ENCODE measurements at places on chromosomes 5 and 9.
A peak's percentile ranks its signal among the peaks of the same experiment; 100 is the strongest.

GRCh38 chr5:172450861-172451695 lies 3.2 kb downstream of the SH3PXD2B start:
- DNase-seq, result peak; percentile 57

DNA sequence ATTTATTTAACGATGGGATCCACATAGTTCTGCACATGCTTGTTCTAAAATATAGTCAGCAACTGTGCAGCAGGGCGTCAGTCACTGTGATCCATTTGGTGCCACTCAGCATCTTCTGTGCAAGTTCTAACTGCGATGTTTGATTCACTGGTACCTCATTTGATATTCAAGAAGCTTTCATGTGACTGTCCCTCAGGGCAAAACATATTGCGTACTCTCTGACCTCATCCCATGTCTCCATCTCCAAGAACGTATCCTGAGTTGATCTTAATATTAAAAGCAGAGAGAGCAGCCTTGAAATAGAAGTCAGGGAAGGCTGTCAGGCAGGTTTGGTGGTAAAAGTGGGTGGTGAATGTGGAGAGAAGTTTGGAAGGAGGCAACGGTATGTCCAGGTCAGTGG lies 116.5 kb upstream of the ATP10B start:
- DNase-seq, result no peak

DNA sequence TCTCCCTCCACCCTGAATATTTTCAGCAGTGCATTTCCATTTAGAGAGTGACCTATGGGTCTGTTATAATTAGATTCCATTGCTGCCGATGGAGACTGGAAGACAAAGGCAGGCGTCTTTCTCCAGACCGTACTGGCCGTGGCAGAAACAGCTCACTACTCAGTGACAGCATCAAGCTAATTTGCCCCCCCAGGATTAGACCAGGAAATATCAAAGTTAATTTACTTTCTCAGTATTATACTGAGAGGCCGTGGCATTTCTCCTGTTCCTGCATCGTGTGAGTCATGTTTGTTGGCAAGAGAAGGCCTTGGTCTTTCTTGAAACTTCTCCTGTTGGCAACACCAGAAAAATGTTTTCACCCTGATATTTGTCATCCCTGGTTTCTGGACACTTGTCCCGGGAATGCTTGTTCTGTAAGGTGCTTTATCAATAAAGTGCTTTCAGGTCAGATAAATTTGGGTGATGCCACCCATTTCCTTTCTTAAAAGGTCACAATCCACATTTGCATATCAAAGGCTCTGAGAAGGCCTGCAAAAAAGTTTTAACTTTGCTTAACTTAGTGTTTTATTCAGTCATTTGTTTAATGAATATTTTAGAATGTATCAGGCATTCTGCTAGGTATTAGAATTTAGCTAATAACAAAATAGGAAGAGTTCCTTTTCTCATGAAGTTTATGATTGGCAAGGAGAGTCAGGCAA lies 28.4 kb downstream of the SV2C start:
- no peak for DNase-seq

- DNase-seq, result no peak
These were observed 15.9 kb upstream of the ABLIM3 start for GRCh38 chr5:149125386-149125891.

DNA sequence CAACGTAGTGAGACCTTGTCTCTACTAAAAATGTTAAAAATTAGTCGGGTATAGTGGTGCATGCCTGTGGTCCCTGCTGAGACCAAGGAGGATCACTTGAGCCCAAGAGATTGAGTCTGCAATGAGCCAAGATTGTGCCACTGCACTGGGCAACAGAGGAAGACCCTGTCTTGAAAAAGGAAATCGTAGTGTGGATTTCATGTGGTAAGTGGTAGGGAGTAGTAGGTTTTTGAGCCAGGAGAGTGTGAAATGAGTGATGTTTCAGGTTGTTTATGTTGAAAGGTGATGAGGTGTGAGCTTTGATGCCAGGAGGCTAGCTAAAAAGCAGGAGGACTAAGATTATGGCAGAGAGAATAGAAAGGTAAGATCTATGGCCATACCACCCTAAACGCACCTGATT lies 5.9 kb downstream of the MATR3 start:
- peak; percentile 54 for DNase-seq

- DNase-seq, result no peak
These were observed 18.4 kb upstream of the VPS13A start for GRCh38 chr9:77158772-77159513.

DNA sequence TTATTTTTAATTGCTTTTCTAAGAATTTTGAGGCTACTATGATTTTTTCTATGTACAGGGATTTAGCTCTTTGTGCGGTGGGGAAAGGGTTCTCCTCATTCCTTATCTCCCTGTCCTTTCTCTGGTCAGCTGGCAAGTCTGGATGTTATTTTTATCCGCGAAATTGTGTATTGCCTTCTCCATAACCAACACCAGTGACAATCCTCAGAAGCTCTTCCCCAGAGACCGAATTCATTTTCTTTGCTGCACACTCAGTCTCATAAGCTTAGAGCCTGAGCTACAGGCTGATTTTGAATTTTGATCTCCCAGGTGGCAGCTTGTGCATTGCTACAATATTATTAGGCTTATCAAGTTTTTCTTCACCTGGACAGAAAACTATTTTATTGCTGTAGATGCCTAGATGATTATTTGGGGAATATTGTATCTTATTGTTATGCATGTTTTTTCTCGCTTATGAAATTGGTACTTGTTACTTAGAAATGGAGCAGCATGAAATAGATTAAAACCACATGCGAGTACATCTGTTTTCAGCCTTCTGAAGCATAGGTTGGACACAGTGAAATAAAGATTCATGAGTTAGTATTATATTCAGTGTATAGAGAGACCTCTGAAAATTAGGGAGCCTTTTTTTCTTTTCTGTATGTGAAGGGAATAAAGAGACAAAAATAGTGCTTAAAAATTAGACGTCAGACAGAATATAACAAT lies 27.3 kb downstream of the CPEB4 start:
- no peak for DNase-seq

DNA sequence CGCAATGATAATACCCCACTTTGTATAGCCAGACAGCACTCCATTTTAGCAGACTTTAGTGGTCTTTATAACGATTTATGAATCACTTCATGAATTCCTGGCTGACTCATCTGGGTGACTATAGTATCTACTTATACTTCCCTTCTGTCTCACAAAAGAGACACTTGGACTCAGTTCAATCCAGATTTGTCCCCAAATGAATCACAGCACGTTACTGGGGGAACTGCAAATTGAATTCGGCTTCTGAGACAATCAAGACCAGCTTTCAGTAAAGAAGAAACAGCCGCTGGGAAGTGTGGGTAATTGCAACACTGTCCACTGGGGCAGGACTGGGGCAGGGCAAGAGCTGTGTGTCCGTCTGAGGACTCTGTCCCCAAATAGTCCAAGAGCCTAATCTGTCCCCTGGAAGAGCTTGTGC lies 337.3 kb upstream of the RFX3 start:
- no peak for DNase-seq

- no peak for DNase-seq
These were observed 93.4 kb upstream of the COL5A1 start for GRCh38 chr9:134548185-134548584.

DNA sequence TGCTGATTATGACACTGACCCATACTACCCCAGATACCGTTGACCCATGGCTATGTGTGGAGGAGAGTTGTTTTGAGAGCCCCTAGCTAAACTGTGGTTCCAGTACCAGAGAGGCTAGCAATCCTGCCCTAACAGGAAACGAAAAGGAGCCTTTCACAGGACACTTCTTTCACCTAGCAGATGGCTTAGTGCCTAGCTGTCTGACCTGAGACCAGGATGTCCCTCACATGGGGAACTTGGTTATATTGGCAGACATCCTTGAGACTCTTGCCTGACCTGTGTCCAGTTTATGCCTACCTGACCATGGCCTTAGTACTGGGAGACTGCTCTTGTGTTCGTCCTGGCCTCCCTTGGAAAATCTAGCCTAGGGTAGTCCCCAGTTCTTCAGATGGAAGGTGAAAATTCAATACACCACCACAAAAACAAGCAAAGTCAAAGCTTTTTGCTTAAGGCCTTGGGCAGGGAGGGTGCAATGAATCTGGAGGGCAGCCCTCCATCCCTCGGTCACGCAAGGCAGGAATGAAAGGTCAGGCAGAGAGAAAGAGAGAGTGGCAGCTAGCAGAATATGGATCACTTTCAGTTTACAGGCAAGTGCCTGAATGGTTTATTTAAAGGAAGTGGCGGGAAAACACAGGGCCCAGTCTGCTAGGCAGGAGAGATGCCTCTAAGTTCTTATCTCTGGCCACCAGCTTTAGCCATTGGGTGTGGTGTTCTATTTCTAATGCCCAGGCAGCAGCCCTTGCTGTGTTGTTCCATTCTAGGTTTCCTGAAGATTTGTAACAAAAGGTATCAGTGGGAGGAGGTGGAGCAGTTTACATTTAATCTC lies 16.4 kb upstream of the ZNF474 start:
- DNase-seq, result no peak

DNA sequence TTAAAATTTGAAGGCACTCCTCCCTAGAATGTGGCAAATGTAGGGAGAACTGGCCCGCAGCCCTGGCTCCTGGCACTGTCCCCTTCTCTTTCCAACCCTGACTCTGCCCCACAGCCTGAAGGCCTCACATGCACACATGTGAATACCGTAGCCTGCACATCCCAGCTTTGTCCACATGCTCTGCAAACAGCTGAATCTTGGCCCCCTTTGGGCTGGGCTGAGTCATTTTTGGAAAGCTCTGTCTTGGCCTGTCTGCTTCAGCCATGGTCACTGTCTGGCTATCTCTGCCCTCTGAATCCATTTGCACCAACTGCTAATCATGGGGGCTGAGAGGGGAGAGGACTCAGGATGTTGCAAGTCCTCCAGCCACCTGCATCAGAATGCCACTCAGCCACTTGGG lies 22.1 kb upstream of the GALNT10 start:
- DNase-seq, result no peak

DNA sequence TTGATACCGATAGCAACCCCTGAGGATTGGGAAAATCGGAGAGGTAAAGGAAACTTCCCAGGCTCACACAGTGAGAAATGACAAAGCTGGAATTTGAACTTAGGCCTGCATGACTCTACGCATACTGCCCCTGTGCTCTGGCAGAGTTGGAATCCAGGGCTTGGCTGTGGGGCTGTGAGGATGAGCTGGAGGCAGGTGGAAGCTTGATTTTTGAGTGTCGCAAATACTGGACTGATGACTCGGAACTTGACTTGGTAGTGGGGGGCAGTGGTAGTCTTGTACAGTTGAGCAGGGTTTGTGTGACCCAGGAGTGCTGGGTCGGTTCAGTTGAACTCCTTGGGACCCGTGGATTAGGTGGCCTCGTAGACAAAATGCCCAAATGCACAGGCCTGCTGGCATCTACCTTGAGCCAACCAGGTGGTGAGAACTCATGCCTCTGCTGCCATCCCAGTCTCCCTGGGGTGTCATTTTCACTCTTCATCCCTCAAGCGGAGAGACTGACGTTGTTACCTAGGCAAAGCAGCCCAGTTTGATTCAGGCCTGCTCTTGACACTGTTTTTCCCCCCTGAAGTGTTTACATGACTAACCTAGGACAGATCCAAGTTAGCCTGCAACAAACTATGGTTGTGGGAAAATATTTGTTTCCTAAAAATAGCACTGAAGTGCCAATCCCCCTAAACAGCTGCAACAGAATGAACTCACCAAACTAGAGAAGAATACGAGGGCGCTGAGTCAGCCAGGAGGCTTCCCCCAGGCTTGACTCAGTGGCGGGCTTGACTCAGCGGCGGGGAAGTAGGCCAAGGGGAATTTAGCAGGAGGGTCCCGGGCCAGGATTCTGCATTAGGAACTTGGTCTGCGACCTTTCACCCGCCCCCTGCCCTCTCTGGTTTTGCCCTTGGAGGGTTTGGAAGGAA lies 45.7 kb upstream of the ORM1 start:
- no peak for DNase-seq

DNA sequence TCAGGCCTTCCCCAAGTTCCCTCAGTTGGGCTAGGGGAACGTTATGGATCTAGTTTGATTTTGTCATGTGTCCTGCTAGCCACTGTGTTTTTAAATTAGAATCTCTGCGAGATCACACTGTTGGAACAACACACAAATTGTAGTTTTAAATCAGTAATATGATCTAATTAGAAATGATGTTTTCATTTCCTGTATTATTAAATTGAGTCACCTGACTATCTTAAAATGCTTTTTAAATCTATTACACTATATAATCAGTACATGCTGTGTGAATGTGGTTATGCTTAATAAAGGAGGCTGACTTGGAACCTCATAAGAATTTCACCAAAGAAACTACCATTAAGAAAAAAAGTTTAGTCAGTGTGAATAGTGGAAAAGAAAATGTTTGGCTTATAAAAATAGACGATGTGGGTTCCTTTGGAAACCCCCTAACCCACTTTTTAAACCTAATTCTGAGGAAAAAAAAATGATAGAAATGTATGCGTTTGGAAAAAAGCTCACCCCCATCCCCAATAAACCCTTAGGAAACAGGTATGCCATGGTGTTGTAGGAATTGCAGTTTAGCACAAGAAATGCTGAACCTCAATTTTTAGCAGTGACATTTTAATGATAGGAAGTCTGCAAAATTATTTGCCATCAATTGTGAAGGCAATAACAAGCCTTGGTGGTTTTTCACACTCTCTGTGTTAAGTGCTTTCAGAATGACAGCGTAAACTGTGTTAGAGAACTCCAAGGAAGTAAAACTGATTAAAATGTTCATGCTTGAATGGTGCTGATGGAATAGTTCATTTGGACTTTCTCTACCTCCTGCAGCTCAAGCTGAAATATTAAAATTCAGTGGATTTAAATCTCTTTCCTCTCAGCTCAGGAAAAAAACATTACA lies 59.0 kb downstream of the TLE4 start:
- peak; percentile 54 for DNase-seq

DNA sequence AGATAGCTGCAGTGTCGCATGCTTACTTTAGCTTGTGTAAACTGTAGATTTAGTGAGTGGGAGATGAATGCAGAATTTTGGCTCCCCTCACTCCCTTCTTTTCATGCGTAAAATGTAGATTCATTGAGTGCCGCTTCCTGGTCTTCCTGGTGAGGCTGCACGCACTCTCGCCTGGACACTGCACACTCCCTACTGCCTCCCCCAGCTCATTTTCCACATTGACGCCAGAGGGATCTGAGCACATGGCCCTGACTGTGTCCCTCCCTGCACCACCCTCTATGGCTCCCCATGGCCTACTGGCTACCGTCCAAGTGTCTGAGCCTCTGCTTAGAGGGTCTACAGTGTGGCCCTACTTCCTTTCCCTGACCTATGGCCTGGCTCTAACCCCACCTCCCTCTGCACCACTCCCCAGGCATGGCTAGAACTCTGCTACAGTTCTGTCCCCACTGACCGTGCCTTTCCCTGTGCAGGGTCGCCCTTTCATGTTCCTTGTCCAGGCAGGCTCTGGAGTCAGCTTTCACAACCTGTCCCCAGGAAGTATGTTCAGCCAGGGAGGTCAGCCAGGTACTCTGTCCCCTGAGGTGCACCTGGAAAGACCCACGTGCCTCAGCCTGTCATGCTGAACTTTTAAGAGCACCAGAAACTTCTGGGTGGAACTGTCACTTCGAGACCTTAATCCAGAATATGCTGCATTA lies 160.6 kb downstream of the COL23A1 start:
- no peak for DNase-seq

GRCh38 chr5:122202952-122203351 lies 73.6 kb downstream of the ZNF474 start:
- no peak for DNase-seq

- no peak for DNase-seq
These were observed 35.5 kb upstream of the TENT2 start for GRCh38 chr5:79576606-79577289.

GRCh38 chr9:12817702-12818101 lies 42.9 kb downstream of the LURAP1L start:
- no peak for DNase-seq
